ENCODE measurements at places on chromosomes 4 and X. TPM values are rescaled to one million over a fixed set of nuclear protein-coding genes. Genes with fewer than 3 reads are reported as not detected.

SSX2 gene
- not detected for polyA plus RNA-seq

CTPS2 gene
- 19.4 TPM for polyA plus RNA-seq

IGFBP7 gene
- polyA plus RNA-seq, result 4,468 TPM

AADAT gene
- polyA plus RNA-seq, result 3.1 TPM

NPY2R gene
- 0.04 TPM for polyA plus RNA-seq

NWD2 gene
- polyA plus RNA-seq, result 0.01 TPM

CYLC1 gene
- polyA plus RNA-seq, result not detected

USP17L11 gene
- not detected for polyA plus RNA-seq
